ENCODE measurements at places on chromosomes 13 and 19. TPM values are rescaled to one million over a fixed set of nuclear protein-coding genes. Genes with fewer than 3 reads are reported as not detected.

DNA sequence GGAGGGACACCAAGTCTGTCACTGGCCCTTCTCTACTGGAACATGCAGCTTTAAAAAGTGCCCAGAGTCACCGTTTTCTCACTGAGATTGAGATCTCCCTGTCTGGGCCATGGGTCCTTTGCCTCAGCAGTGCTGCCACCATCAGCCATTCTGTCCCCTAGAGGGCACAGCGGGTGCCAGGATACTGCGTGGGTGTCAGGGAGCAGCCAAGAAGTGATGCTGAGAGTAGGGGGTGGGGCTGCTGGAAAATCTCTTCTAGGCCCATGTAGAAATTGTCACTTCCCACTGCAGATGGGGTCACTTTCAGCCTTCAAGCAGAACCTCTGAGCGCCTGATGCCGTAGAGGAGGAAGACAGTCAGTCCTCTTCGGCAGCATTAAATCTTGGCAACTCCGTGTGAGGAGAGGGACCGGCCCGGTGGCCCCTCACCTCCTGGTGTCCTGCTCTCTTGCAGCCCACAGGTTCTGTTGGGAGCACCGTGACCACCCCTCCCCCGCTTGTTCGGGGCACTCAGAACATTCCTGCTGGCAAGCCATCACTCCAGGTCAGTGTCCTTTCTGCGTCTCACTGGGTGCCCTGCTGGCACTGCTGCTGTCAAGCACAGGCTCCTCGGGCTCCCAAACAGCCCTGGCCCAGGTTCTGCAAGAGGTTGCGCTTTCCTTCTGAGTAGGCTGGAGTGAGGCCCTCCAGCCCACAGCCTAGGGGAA lies 21.4 kb downstream of the TSSK6 start:
- no peak overlapping the region for H3K4me3 ChIP-seq
- H3K27ac ChIP-seq = no peak overlapping the region
- H3K27me3 ChIP-seq = no peaks in the 10 kb centered on the region
- peaks cover 8% of the 10 kb centered on the region for H3K4me1 ChIP-seq
- no peak for DNase-seq
- H3K36me3 ChIP-seq = peaks cover 81% of the 10 kb centered on the region

DNA sequence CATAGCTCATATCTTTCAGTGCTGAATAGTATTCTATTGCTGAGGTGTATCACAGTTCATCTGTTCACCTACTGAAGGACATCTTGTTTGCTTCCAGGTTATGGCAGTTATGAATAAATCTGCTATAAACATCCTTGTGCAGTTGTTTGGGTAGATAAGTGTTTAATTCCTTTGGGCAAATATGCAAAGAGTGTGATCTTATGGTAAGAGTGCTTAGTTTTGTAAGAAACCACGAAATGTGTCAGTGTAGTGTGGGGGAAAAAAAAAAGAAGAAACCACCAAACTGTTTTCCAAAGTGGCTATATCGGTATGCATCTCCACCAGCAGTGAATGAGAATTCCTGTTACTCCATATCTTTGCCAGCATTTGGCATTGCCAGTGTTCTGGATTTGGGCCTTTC lies 93.3 kb downstream of the PIBF1 start:
- H3K27me3 ChIP-seq = no peaks in the 10 kb centered on the region
- no peak overlapping the region for H3K4me3 ChIP-seq
- H3K4me1 ChIP-seq = no peaks in the 10 kb centered on the region
- no peak for DNase-seq
- H3K36me3 ChIP-seq = no peaks in the 10 kb centered on the region

DNA sequence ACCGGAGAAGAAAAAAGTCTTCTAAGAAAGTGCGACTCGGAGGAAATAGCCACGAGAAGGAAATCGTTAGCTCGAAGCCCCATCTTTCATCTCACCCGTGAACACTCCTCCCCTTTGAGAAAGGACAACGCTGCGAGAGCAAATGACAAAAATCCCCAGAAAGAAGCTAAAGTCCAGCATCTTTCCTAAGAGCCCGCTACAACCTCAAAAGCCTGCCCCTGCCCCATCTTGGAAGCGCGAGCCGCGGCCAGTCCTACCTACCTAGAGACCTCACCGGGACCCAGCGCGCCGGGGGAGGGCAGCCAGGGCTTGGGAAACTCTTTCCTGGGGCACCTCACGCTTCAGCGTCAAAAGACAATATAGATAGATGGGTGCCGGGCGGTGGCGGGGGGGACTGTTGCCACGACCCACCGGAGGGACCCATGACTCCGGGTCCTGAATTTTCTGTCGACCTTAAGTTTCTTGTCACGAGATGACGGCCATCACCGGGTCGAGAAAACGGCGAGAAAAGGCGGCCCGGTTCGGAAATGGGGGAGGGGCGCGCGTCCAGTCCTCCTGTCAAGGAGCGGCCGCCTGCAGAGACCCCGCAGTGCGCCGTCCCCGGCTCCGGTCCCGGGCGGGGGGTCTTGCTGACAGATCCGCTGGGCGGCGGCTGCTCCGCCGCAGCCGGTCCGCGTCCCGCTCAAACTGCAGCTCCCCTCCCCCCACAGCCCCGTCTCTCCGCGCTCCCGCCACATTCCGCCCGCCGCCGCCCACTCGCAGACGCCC lies 65.9 kb downstream of the KCNRG start:
- peaks cover 78% of the 10 kb centered on the region for H3K4me1 ChIP-seq
- H3K27me3 ChIP-seq = no peaks in the 10 kb centered on the region
- H3K27ac ChIP-seq = peak overlapping the region; percentile 91

GRCh38 chr13:50284540-50284939 lies 269.3 kb downstream of the KCNRG start:
- DNase-seq = no peak
- no peaks in the 10 kb centered on the region for H3K27me3 ChIP-seq
- H3K4me3 ChIP-seq = no peak overlapping the region

DNA sequence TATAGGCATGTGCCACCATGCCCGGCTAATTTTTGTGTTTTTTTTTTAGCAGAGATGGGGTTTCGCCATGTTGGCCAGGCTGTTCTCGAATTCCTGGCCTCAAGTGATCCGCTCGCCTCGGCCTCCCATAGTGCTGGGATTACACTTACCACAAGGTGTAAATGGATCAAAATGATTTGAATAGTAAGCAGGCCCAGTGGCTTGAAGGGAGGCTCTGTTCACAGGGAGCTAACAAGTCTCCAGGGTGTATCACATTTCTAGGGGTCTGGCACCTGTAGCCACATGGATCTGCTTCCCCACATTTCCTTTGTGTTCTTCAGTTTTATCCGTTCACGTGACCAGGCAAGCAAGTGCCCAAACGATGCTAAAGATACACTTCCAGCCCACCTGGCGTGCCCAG lies 13.5 kb upstream of the CNFN start:
- peaks cover 40% of the 10 kb centered on the region for H3K36me3 ChIP-seq
- DNase-seq = no peak
- peaks cover 4% of the 10 kb centered on the region for H3K4me1 ChIP-seq
- H3K27me3 ChIP-seq = no peaks in the 10 kb centered on the region
- no peak overlapping the region for H3K27ac ChIP-seq

DNA sequence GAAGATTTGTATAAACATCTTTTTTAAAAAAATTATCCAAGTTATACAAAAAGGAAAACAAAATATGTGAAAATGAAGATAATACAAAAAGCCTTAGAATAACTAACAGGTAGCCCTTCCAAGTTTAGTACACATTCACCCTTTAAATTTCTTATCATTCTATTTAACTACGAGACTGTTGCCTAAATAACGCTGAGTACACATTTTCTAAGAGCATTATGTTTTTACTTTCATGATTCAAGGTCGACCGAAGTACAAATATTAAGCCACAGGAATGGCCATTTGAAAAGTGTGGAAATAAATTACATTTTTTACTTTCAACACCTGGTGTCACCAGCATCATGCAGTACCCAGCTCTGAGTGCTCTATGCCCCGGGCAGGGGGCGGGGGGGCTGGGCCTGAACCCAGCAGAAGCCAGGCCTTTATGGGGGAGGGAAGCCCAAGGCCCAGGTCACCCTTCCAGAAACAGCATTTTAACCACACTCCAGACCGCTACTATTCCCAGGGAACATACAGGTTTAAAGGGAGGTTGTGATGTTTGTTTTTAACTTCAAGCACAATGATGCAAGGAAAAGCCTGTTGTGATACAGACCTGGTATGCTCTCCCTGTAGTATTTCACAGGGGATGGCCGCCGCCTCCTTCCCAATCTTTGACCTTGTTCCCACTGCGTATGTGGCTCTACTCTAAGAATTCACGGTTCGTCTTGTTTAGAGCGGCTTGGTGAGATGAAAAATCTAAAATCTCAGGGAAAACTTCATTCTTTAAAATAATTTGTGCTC lies 24.0 kb downstream of the GGACT start:
- H3K4me1 ChIP-seq = no peaks in the 10 kb centered on the region
- DNase-seq = no peak
- H3K36me3 ChIP-seq = no peaks in the 10 kb centered on the region
- no peak overlapping the region for H3K27ac ChIP-seq
- no peaks in the 10 kb centered on the region for H3K27me3 ChIP-seq

- H3K4me3 ChIP-seq = no peak overlapping the region
- no peaks in the 10 kb centered on the region for H3K36me3 ChIP-seq
- H3K27me3 ChIP-seq = no peaks in the 10 kb centered on the region
- H3K27ac ChIP-seq = no peak overlapping the region
- peak; percentile 64 for DNase-seq
Observed at GRCh38 chr13:111326621-111326965, 6.2 kb downstream of the TEX29 start.

DNA sequence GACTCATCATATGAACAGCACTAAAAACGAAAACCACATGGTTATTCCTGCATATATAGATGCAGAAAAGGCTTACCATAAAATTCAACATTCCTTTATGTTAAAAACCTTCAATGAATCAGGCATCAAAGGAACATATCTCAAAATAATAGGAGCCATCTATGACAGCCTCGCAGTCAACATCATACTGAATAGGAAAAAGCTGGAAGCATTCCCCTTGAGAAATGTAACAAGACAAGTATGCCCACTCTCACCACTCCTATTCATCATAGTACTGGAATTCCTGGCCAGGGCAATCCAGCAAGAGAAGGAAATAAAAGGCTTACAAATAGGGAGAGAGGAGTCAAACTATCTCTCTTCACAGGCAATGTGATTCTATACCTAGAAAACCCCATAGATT lies 179.6 kb upstream of the HTR2A start:
- no peaks in the 10 kb centered on the region for H3K36me3 ChIP-seq
- no peak for DNase-seq
- no peak overlapping the region for H3K4me3 ChIP-seq
- H3K4me1 ChIP-seq = no peaks in the 10 kb centered on the region

GRCh38 chr19:48731452-48731851 lies 9.0 kb downstream of the RASIP1 start:
- DNase-seq = no peak
- no peak overlapping the region for H3K4me3 ChIP-seq
- H3K27me3 ChIP-seq = no peaks in the 10 kb centered on the region
- no peaks in the 10 kb centered on the region for H3K4me1 ChIP-seq

DNA sequence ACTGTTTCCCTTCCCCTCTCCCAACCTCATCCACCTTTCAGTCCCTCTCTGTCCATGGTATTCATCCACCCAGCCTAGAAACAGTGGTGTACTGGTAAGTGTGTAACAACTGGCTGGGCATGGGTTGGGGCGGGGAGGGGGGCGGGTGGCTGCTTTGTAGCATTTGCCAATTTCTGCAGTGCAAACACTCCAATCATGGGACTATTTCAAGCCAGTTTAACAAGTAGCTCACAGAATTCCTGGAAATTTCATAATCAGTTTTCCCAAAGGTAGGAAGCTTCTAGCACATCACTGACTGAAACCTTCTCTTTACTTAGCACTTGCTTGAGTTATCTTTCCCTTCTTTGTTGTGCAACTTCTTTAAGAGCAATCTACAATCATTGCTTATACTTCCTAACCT lies 100.8 kb upstream of the WASF3 start:
- DNase-seq = no peak
- H3K36me3 ChIP-seq = no peaks in the 10 kb centered on the region
- no peak overlapping the region for H3K27ac ChIP-seq
- no peak overlapping the region for H3K4me3 ChIP-seq
- H3K4me1 ChIP-seq = no peaks in the 10 kb centered on the region
- no peaks in the 10 kb centered on the region for H3K27me3 ChIP-seq

DNA sequence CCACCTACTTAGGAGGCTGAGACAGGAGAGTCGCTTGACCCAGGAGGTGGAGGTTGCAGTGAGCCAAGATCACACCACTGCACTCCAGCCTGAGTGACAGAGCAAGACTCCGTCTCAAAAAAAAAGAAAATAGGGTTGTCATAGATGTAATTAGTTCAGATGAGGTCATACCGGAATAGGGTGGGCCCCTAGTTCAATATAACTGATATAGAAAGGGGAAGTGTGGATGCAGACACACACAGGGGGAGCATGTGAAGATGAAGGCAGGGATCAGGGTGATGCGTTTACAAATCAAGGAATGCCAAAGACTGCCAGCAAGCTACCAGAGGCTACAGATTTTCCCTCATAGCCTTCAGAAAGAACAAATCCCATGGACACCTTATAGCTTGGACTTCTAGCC lies 24.3 kb upstream of the EEF1AKMT1 start:
- no peak overlapping the region for H3K4me3 ChIP-seq
- no peak for DNase-seq
- H3K4me1 ChIP-seq = no peaks in the 10 kb centered on the region
- no peak overlapping the region for H3K27ac ChIP-seq
- H3K27me3 ChIP-seq = no peaks in the 10 kb centered on the region
- H3K36me3 ChIP-seq = peaks cover 45% of the 10 kb centered on the region

- H3K4me1 ChIP-seq = no peaks in the 10 kb centered on the region
- no peak overlapping the region for H3K4me3 ChIP-seq
- H3K27ac ChIP-seq = no peak overlapping the region
- no peak for DNase-seq
Observed at GRCh38 chr19:35786299-35787160, 11.2 kb downstream of the ARHGAP33 start.

- H3K27me3 ChIP-seq = no peaks in the 10 kb centered on the region
- no peak overlapping the region for H3K27ac ChIP-seq
- H3K36me3 ChIP-seq = no peaks in the 10 kb centered on the region
Observed at GRCh38 chr13:85806553-85807175, 7.4 kb upstream of the SLITRK6 start.

GRCh38 chr19:18793144-18794028 lies 2.3 kb upstream of the COMP start:
- H3K27me3 ChIP-seq = peaks cover 38% of the 10 kb centered on the region
- no peaks in the 10 kb centered on the region for H3K36me3 ChIP-seq
- peaks cover 27% of the 10 kb centered on the region for H3K4me1 ChIP-seq
- no peak overlapping the region for H3K4me3 ChIP-seq

DNA sequence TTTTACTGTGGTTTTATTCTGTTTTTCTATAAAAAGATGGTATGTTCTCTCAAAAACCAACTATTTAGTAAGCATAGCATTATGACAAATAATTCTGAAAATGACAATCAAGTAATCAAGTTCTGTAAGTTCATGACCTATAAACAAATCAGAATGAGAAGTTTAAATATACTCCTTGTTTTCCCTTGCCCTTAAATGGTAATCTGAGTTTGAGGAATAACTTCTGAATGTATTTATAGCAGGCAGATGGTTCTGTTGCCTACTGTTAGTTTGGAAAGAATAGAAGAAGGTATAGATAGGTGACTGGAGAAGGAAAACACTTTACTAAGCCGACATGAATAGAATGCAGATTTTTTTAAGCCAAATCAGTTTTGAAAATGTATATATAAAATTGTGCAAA lies 63.9 kb downstream of the POSTN start:
- no peaks in the 10 kb centered on the region for H3K36me3 ChIP-seq
- H3K4me3 ChIP-seq = no peak overlapping the region
- no peaks in the 10 kb centered on the region for H3K27me3 ChIP-seq
- H3K4me1 ChIP-seq = no peaks in the 10 kb centered on the region
- no peak for DNase-seq

CD37 gene
- total RNA-seq = 59.0 TPM

VAV1 gene
- 51.3 TPM for total RNA-seq

IGSF23 gene
- not detected for total RNA-seq

FOXA3 gene
- 1.6 TPM for total RNA-seq

FGF21 gene
- total RNA-seq = not detected

SLC8A2 gene
- not detected for total RNA-seq

ZNF93 gene
- 8.3 TPM for total RNA-seq

C19orf12 gene
- 22.7 TPM for total RNA-seq

FXYD7 gene
- not detected for total RNA-seq
